ENCODE measurements at places on chromosomes 12 and 14.
A peak's percentile ranks its signal among the peaks of the same experiment; 100 is the strongest.

DNA sequence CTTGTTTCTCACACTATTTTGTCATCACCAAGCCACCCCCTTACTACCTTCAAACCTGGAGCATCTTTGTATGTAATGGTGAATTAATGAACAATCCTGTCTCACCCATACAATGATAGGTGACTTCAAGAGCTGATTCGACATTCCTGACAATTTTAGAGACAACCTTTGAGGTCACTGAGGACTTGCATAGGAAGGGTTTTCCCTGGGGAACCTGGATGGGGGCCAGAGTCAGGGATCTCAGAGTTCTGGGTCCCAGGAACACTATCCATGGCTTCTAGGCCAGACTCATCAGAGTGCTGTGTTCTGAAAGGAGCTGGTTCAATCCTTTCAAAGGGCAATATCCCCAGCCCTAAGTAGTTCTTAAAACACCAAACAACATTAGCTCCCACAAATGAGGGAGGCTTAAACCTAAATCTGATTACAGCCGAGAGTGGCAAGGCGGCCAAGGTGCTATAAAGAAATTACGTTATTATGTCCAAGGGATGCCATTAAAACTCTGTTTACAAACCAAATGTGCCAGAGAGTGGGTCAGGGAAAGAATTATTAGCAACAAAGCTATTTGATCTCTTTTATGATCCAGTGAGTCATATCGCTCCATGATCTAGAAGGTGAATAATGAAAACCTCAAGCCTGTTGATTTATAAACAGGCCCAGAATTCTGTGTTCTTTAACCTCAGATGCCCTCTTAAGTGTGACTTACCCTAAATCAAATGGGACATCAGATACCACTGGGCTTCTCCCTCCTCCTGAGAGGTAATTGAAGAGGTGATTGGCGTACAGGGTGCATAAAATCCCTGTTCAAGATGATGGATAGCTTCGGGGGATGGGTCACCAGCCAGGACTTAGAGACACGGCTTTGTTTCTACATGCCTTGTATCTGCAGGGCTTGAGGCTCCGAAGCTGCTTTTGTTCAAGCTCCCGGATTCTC lies 230.2 kb upstream of the TBX3 start:
- DNase-seq, result no peak

- no peak for DNase-seq
These were observed 11.2 kb upstream of the PRPH start for GRCh38 chr12:49283541-49284429.

DNA sequence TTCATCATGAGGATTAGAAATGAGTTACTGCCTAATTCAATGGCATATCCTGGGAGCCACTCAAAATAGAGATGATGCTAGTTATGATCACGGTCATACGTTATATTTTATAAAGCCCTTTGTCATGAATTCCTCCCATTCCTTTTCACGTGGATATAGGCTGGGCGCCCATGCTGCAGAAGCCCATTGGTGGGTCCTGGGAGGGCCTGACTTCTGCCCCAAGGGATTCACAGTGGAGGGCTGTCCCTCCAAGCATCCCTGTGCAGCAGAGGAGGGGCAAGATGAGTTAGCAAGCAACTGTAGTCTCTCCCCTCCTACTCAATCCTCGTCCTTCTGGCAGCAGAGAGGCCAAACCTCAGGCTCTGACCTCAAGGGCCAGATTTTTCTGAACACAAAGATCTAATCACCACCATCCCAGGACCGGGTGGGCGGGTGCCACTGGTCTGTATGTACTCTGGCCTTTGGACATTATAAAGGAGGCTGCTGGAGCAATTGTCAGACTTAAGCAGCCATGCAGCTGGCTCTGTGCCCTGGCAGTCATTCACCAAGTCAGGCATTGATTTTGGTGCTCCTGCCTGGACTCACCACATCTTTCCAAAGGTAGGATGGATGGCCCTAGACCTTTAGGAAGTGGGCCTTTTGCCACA lies 8.6 kb downstream of the GLTP start:
- DNase-seq, result no peak

- DNase-seq, result no peak
These were observed 55.6 kb downstream of the SMUG1 start for GRCh38 chr12:54132976-54133771.

- DNase-seq, result no peak
These were observed 1156.3 kb upstream of the SEL1L start for GRCh38 chr14:82689948-82690347.

- DNase-seq, result no peak
These were observed 189.4 kb upstream of the DYRK2 start for GRCh38 chr12:67459173-67459572.

GRCh38 chr12:57236925-57237595 lies 7.5 kb downstream of the SHMT2 start:
- no peak for DNase-seq

DNA sequence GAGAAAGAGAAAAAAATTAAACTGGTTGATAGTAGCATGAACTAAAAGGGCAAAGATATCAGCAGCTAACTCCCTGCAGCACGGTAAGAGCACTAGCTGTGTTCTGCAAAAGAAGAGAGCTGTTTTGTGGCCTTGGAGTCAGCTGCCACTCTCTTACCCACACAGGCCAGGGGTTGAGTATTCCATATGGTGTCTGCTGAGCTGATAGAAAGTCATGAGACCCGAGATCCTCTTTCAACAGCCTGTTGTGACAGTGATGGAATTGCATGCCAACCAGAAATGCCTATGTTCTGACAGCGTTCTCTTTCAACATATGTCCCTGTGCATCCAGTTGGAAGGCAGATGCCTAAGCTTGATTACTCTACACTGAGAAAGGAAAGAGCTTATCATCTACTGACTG lies 39.9 kb downstream of the TMTC1 start:
- no peak for DNase-seq

GRCh38 chr14:68882235-68882634 lies 89.4 kb upstream of the ZFP36L1 start:
- no peak for DNase-seq

DNA sequence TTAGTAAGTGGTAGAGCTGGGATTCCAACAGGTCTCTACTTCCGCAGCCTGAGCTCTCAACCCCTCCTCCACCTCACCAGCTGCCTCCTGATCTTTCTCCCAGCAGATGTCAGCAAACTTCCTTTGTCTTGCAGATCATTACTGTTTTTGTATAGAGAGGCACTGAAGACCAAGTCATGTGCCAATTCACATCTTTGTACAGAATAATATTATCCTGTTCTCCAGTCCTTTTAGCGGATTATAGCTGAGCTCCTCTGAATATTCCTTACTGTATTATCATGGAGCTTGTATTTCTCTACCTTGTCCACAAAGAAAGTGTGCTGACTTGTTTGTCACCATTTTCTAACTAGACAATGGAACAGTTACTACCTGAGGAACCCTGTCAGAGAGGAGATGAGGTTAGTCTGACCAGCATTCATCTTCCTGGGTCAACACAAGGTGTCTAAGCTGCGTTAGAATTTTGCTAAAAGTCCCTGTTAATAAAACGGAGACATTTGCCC lies 142.3 kb upstream of the ARHGAP5 start:
- no peak for DNase-seq

- no peak for DNase-seq
These were observed 1.5 kb upstream of the MRPL42 start for GRCh38 chr12:93465841-93466240.

DNA sequence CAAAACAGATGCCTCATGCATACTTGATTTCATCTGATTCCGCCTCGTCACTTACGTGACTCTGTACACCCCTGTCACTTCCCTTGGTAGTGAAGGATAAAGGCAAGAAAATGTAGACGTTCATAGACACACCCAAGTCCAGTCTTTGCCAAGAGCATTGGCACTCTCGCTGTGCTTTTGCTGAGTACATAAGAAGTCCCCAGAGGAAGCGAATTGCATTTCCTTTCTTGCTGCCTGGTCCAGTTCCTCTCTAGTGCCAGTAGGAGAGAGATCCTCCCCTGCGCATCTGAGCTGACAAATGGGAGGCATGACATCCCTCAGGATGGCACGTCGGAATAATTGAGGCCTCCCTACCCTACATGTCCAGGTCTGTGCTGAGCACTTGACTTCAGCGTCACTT lies 21.3 kb upstream of the RIN3 start:
- no peak for DNase-seq

DNA sequence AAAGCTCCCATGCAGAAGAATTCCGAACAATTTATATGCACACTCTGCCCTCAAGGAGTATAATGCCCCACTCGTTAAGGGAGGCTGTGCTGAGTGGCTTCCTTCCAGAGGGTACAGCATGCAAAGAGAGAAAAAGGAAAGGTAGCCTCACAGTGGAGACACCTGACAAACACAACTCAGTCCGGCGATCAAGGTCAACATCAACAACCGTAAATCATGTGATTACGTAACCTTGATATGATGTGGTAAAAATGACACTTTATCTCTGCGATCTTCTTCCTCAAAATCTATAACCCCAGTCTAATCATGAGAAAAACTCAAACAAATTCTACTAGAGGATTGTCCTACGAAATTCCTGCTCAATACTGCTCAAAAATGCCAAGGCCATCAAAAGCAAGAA lies 400.5 kb upstream of the CCDC196 start:
- DNase-seq, result no peak

DNA sequence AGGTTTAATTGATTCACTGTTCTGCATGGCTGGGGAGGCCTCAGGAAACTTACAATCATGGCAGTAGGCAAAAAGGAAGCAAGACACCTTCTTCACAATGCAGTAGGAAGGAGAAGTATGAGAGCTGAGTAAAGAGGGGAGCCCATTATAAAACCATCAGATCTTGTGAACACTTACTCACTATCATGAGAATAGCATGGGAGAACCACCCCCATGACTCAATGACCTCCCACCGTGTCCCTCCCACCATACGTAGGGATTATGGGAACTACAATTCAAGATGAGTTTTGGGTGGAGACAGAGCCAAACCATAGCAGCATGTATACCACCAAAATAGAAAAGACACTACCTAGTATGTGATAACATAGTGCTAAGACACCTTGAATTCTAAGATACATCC lies 2.9 kb upstream of the HMGA2 start:
- DNase-seq, result no peak

DNA sequence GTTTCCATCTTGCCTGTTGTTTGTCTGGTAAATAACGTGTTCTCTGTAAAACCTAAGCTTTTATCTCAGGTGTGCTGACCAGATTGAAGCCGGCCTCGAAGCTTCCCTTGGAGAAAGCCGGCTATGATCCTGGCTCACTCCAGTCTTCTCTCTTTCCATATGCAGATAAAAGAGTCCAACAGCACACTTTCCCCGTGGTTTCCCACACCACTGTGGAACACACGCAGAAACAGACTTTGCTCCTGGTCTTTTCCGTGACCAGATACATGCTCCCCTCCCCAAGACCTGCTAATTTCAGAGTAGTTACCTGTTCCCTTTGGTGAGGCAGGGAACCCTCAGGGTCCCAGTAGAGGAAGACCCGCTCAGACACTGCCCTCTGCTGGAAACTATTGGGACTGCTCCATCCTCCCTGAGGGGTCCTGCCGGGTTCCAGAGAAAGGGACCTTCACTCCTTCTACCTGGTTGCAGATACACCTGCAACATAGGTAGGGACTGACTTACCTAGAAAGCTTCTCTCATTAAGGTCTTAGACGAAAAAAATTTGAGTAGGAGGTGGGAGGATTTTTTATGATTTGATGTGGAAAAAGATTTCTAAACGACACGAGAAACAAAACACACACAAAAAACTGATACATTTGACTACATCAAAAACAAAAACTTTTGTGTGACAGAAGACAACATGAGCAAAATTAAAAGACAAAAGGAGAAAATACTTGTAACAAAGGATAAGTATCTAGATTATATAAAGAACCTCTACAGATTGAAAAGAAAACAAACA lies 415.4 kb upstream of the CCDC196 start:
- peak; percentile 53 for DNase-seq

GRCh38 chr12:54286042-54287030 lies 5.8 kb downstream of the HNRNPA1 start:
- no peak for DNase-seq

DNA sequence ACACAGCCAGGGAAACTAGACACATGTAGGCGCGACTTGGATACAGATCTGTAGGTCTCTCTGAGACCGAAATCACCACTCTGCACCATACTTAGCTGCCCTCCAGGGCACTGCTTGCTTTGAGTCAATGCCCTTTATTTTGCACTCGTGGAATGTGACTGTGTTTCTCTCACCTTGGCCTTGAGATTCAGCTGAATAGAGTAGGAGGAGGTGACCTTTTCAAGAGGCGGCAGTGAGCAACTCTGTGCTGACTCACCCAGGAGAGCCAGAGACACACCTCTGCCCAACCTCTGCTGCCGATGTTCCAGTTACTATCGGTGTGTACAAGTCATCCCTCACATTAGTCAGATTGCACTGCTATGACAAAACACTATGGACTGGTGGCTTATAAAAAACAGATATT lies 583.4 kb downstream of the VRK1 start:
- peak; percentile 24 for DNase-seq

DNA sequence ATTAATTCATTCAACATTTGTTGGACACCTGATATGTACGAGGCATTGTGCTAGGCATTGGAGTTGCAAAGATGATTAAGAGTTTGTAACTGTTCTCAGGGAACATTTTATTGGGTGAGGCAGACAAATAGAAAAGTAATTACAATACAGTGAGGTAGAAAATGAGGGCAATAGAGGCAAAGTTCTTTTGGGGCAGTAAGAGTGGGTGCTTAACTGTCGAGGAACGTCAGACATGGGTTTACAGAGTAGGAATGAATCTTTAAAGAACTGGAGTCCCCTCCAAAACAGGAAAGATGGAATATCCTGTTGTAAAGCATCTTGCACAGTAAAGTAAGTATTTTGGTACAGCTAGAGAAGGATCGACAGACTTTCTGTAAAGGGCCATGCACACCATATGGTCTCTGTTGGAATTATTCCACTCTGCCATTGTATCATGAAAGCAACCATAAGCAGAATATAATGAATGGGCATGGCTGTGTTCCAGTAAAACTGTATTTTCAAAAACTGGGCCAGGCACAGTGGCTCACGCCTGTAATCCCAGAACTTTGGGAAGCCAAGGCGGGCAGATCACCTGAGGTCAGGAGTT lies 9.1 kb downstream of the CREBL2 start:
- no peak for DNase-seq

- no peak for DNase-seq
These were observed 16.1 kb downstream of the PLEK2 start for GRCh38 chr14:67395876-67396189.

- DNase-seq, result no peak
These were observed 1324.8 kb downstream of the TMEM121 start for GRCh38 chr14:106850913-106851825.

- no peak for DNase-seq
These were observed 90.5 kb upstream of the STXBP6 start for GRCh38 chr14:25140411-25140810.

Measured in activated T-helper 1 cell treated with Interleukin-2 at 50 U/mL for 16 hours (primary cell).